GM23338 (cell line): ENCODE measurements at places on chromosomes 2 and 18. TPM values are rescaled to one million over a fixed set of nuclear protein-coding genes. Genes with fewer than 3 reads are reported as not detected.

DNA sequence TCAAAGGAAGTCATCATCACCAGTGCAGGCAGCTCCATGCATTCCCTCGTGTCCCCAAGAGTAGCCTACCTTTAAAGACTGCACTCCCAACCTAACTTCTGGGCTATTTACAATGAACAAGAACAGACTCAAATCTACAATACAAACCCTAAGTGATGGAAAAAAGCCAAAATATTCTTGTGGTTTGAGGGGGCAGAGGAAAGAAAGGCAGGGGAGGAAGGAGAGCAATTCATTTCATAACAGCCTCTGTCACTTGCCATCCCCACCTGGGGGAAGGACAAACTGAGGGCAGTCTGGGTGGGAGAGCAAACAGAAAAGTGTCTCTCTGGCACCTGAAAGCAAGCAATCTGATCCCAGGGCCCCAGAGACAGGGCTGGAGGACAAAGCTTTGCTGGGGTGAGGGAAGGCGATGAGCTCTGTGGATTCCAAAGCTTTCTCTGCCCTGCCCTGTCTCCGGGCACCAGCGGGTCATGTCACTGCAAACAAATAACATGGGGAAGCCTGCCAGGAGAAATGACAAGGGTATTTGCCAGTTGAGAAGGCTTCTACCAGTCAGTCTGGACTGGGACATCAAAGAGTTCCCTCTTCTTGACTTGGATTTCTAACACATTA, 528.0 kb upstream of the TNP1 start:
- DNase-seq: no peak

DNA sequence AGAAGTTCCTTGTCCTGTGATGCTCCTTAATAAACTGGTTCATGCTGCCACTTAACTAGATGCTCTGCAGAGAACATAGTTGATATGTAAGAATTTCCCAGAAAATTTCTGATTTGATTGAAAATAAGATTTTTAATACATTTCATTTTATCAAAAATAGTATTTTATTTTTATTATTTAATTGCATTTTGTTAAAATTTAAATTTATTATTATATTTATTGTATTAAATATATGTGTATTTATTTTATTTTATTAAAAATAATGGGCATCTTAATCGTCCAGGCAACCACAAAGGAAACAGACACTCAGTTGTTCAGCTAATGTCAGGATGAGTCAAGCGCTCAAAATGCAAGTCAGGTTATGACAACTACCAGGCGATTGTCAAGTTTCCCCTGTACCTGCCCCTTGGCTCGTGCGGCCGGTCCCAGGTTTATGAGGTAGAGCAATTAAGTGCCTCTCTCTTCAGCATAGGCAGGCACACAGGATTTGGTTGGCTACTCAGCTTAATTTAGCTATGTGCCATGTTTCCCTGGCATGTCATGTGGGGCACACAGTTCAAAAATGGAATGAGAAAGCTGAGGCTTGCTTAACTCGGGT, 361.2 kb downstream of the RND3 start:
- no peak for DNase-seq

DNA sequence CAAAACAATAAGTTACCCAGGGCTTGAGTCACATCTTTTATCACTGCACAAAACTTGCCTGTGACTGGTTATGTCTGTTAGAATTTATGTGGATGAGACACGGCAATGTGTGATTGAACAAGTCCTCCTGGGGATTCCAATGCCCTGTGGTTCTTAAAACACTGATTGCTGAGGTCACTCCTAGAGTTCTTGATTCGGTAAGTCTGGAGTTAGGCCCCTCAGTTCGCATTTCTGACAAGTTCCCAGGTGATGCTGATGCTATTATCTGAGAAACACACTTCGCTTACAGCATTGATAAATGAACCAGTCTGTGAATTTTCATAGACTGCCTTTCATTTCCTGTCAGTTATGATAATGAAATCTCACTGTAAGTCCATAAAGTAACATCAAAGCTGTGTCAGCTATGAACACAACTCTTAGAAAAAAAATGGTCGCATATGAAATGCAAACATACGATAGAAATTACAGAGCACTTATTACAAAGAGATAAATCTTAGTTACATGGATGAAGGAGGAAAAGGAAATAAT, 214.0 kb downstream of the DLGAP1 start:
- peak; percentile 46 for DNase-seq

DNA sequence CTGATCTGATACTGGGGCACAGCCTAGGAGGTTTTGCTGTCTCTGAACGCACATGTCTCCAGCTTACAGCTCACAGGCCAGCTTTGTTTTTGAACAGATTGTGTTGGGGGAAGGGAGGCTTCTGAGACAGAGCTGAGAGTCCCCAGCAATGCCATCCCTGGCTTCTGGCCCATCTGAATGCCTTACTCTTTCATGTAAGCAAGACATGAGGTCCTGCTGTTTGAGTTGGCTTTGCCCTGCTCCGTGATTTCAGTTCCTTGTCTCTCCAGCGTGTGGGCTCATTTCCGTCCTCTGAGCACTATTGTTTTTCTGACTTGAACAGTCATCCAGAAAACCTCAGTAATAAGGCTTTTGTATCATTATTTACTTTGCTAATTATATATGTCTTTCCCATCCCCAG, 194.9 kb upstream of the TNP1 start:
- DNase-seq: no peak

Gene NPAS2
- 0.56 and 0.58 TPM in 2 replicates for total RNA-seq

Gene SLC38A11
- total RNA-seq: not detected in 2 replicates

Gene LOXHD1
- total RNA-seq: 0.16 and 0.17 TPM in 2 replicates

Gene C1QL2
- 0.69 and 1.2 TPM in 2 replicates for total RNA-seq

DNA sequence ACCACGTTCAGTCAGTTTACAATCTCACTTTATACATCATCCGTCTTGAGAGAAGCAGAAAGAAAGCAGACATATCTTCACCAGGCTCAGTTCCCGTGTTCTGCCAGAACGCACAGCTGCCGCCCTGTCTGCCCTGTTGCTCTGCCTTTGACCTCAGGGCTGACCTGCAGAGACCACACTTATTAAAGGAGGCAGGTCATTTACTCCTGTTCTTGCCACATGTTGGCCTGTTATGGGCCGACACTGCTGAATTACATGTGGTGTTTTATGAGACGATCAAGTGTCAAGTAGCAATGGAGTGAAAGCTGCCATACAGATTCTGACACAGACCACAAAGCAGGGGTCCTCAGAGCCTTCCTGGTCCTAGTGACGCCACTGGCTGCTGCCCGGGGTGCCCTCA, 232.2 kb downstream of the TTC32 start:
- no peak for DNase-seq

Gene GCG
- not detected in 2 replicates for total RNA-seq

DNA sequence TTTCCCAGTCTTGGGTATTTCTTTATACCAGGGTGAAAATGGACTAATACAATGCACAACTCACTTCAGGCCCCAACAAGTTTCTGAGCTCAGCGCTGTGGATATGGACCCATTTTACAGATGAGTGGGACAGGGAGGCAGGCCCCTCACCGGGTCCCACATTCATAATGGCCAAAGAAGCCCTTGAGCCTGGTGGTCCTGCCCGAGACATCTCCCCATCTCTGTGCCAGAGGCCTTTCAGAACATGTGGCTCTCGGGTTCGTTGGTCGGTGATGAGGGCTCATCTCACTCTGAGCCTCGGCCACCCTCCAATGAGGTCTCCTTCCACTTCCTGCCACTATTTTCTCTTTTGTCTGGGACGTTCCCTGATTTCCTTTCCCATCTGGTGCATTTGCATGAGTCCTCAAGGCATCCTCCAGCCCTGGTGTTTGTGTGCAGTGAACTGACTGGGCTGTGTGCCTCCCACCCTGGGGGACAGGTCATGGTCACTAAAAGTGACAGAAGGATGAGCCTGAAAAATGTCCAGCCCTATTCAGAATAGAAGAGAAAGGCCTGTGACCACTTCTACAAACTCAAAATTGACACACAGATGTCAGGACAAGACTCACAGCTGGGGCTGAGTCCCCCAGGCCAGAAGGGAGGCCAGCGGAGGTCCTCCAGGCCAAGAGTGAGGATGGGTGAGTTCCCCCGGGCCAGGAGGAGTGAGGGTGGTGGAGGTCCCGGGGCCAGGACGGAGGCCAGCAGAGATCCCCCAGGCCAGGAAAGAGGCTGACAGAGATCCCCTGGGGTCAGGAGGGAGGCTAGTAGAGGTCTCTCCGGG, 134.5 kb downstream of the PTGR3 start:
- no peak for DNase-seq

Gene CD226
- total RNA-seq: 0.04 TPM in 1 of 2 replicates, not detected in the other

DNA sequence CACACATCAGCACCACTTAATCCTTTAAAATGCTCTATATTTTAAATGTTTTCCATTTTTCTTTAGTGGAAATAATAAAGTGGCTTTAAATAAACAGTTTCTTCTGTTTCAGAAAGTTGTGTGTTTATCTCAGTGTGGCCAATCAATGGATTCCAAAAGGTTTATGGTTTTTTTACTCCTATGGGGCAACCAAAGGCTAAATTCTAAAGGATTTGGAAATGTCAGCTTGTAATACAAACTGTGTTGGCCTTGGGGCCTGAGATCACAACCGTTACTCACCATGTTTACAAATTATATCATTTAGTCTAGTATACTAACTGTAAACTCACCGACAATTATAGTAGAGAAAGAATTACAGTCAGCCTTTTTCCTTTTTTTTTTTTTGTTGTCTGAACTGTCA, 827.2 kb downstream of the EPHA4 start:
- DNase-seq: no peak

Gene UGT1A4
- total RNA-seq: not detected in 2 replicates

GRCh38 chr2:61811821-61812220, 42.0 kb downstream of the FAM161A start:
- no peak for DNase-seq

- no peak for DNase-seq
Measured at GRCh38 chr2:36185624-36186023, 170.0 kb upstream of the CRIM1 start.

- DNase-seq: no peak
Measured at GRCh38 chr18:29198834-29199233, 1021.9 kb upstream of the CDH2 start.

Gene ZSWIM2
- total RNA-seq: not detected in 2 replicates

DNA sequence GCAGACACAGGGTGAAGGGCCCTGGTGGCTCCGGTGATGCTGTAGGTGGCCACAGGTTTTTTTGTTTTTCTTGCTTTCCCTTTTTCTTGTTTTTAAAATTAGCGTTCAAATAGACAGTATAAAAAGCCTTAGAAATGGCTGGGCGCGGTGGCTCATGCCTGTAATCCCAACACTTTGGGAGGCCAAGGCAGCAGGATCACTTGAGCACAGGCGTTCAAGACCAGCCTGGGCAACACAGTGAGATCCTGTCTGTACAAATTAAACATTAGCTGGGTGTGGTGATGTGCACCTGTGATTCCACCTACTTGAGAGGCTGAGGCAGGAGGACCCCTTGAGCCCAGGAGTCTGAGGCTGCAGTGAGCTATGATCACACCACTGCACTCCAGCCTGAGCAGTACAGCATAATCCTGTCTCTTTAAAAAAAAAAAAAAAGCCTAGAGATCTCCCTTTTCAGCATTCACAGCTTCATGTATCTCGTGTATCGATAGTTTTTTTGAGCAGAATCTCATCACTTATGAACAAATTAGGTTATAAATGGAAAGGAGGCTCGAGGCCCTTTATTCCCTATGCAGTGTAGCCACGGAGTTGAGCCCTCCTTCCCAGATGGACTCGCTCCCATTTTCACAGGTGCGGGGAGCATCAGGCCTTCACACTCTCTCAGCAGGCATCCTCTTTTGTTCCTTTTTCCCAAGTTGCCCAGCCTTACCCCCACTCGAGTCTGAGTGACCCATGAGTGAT, 50.8 kb downstream of the EMILIN2 start:
- no peak for DNase-seq

DNA sequence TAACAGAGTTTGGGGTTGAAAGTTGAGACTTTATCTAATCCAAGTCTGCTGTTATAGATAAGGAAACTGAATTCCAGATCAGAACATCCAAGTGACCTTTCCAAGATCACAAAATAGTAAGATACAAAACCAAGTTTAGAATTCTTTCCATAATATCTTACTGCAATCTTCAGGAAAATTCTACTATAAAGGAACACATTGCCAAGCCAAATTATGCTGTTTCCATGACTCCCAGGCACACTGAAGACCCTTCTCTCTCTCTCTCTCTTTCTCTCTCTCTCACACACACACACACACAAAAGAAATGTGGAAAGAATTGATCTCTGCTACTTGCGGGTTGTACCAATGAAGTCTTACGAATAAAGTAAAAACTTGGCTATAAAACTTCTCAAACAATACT, 398.4 kb downstream of the METTL4 start:
- DNase-seq: no peak

GRCh38 chr2:240328526-240328925, 106.9 kb upstream of the GPC1 start:
- DNase-seq: no peak

Gene SCLY
- 68.9 and 80.3 TPM in 2 replicates for total RNA-seq

GRCh38 chr2:14907014-14907612, 274.6 kb downstream of the LRATD1 start:
- DNase-seq: peak; percentile 25

GRCh38 chr2:50765146-50765545, 266.8 kb downstream of the NRXN1 start:
- DNase-seq: no peak

DNA sequence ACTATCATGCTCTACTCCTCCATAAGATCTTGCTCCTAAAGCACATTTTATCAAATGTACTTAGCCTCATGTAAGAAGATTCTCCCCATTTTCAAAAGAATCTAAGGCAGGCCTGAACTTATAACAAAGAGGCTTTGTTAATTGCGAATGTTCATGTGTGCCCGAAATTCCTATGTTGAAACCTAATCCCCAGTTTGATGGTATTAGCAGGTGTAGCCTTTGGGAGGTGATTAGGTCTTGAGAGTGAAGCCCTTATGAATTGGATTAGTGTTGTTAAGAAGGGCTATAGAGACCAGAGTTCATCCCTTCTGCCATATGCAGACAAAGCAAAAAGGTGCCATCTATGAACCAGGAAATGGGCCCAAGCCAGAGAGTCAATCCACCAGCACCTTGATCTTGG, 234.5 kb downstream of the PAX3 start:
- no peak for DNase-seq

Gene ANKRD62
- total RNA-seq: not detected in 2 replicates

DNA sequence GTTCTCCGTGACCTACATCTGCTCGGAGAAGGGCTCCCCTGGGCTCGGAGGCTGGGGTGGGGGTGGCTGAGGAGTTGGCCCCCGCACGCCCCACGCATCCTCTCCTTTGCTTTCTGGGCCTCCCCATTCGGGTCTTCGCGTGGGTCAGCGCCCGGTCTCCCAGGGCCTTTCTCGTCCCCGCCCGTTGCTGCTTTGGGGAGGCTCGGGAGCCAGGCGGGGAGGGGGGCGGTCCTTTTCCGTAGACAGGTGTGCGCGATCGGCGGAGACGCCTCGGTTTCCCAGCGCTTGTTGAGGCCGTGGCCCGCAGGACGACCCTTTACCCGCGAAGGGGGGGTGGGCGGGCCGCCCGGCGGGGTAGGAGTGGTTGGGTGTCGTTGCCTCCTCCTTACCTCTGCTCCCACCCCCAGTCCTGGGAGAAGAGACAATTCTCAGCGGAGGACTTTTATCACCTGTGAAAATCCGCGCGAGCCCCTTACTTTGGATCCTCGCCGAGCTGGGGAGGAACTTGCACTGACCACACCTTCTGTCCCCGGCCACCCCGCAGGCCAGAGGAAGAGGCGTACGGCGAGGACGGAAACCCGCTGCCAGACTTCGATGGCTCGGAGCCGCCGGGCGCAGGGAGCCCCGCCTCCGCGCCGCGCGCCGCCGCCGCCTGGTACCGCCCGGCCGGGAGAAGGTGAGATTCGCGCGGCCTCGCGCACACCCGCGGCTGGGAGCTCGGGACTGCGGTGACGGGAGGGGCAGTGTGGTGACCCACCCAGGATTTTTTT, 2.6 kb downstream of the ADCYAP1 start:
- DNase-seq: peak; percentile 61

Gene OTOS
- total RNA-seq: not detected in 2 replicates

- DNase-seq: no peak
Measured at GRCh38 chr2:144230033-144230432, 289.9 kb downstream of the ZEB2 start.

GRCh38 chr18:22510697-22511096, 93.0 kb upstream of the CTAGE1 start:
- no peak for DNase-seq
